ENCODE measurements at places on chromosomes 7 and 10.

DNA sequence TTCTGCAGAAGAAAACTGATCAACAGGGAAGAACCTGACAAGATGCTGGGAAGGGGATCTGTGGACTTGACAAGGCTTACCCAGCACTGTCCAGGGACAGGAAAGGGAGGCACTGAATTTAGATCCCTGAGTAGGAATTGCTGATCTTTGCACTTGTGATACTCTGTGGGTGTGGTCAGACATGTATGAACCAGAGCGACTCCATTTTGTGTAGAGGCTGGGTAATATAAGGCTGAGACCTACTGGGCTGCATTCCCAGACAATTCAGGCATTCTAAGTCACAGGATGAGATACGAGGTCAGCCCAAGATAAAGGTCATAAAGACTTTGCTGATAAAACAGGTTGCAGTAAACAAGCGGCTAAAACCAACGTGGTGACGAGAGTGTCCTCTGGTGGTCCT lies 60.7 kb downstream of the CCDC3 start:
- DNase-seq: no peak

GRCh38 chr7:2577914-2578680 lies 19.3 kb downstream of the IQCE start:
- DNase-seq: no peak

DNA sequence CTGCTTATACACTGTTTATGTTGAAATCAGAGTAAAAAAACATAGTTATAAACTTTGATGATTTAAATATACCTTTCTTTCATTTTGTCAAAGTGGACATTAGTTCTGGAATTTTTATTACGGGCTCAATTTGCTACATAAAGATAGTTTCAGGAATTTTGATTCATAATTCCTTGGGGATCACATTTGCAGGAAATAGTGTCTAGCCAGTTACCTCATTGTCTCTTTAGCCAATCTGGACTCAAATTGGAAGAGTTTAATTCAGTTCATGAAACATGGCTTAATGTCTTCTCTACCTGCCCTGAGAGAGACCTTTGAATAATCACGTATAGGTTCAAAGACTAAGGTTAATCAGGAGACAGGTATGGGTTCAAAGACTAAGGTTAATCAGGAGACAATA lies 262.6 kb downstream of the HGF start:
- no peak for DNase-seq

DNA sequence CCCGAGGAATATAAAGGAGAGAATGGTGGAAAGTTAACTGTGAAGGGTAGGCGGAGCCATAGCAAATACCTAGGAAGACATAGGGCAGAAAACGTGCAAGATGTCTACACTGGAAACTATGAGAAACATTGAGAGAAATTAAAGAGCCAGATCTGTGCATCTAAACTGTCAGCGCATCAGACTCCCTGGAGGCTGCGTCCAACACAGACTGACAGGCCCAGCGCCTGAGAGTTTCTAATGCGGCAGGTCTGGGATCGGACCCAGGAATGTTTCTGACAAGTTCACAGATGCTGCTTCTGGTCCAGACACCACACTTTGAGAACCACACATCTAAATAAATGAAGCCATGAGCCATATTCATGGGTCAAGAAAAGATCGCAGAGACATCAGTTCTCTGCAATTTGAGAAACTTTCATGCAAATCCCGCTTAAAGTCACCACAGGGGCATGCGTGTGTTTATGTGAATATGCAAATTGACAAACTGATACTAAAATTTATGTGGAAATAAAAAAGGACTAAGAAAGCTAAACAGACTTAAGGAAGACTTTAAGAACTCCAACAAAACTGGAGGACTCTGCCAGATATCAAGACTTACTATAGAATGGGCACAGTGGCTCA lies 38.8 kb downstream of the PROSER2 start:
- no peak for DNase-seq

DNA sequence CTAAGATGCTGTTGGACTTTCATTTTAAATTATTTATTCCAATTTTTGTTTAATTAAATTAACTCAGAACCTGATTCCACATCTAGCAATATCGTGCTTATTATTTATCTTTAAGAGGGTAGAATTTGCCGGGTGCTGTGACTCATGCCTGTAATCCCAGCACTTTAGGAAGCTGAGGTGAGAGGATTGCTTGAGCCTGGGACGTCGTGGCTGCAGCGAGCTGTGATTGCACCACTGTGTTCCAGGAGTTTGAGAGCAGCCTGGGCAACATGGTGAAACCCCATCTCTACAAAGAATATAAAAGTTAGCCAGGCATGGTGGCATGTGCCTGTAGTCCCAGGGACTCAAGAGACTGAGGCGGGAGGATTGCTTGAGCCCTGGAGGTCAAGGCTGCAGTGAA lies 47.8 kb downstream of the ZFAND4 start:
- DNase-seq: no peak

DNA sequence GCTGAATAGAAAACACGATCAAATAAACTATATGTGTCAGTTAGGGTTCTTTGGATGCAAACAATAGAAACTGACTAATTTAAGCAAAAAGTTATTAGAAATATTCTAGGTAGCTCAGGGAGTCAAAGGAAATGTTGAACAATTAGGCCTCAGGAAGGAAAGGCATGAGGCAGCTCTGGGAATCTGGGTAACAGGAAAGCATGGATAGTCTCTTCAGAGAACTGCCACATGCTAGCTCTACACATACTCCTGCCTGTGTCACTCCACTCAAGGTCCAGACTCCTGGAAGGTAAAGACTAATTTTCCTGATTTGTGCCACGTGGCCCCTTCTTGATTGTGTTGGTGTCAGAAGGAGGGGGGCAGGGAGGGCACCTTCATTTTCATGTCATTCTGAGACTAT lies 23.8 kb upstream of the PTTG1IP2 start:
- no peak for DNase-seq

- DNase-seq: no peak
These were observed 229.8 kb upstream of the PODXL start for GRCh38 chr7:131786204-131786603.

DNA sequence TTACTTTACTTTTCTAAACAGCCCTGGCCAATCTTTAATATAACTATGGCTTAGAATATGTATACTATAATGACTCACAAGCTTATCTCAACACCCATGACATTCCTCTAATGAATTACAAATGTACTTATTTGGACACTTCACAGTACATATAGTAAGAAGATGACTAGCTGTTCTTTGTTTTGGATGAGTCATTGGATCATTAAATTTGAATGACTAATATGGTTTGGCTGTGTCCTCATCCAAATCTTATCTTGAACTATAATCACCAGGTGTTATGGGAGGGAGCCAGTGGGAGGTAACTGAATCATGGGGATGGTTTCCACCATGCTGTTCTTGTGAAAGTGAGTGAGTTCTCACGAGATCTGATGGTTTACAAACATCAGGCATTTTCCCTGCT lies 807.5 kb upstream of the SORCS1 start:
- DNase-seq: no peak

DNA sequence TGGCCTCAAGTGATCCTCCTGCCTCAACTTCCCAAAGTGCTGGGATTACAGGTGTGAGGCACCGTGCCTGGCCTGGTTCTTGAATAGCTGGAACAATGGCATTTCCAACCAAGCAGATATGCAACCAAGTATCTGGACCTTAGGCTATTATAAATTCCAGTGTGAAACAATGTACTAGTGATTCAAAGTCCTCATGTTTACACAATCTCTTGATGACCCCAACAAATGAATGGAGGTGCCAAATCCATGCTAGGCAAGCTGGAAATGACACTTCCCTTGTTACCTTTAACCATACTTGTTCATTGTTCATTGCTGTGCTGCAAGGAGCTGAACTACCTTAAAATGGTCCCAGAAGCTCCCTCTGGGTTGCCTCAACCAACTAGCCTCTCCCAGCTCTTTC lies 282.2 kb upstream of the KLF14 start:
- no peak for DNase-seq

- DNase-seq: no peak
These were observed 46.3 kb upstream of the FGFR2 start for GRCh38 chr10:121644501-121644900.

GRCh38 chr7:158275711-158276413 lies 311.8 kb downstream of the PTPRN2 start:
- no peak for DNase-seq

GRCh38 chr7:42046483-42046882 lies 190.5 kb downstream of the GLI3 start:
- no peak for DNase-seq

DNA sequence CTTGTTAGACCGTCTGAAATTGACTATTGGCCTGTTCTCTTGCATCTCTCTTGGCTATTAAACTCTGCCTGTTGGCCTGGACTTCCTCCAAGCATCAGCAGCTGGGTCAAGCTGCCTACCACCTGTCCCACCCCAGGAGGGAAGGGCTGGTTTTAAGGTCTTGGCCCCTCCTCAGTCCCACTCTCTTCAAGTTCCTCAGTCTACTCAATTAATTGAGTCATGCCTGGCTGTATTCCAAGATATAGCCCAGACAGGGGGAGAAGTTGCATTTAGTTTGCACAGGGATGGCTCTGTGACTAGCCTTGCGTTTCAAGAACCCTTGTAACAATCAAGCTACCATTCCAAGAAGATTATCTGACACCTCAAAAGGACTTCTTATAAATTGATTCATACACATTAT lies 113.8 kb upstream of the GLI3 start:
- no peak for DNase-seq

GRCh38 chr7:30844483-30844874 lies 67.2 kb upstream of the AQP1 start:
- no peak for DNase-seq

DNA sequence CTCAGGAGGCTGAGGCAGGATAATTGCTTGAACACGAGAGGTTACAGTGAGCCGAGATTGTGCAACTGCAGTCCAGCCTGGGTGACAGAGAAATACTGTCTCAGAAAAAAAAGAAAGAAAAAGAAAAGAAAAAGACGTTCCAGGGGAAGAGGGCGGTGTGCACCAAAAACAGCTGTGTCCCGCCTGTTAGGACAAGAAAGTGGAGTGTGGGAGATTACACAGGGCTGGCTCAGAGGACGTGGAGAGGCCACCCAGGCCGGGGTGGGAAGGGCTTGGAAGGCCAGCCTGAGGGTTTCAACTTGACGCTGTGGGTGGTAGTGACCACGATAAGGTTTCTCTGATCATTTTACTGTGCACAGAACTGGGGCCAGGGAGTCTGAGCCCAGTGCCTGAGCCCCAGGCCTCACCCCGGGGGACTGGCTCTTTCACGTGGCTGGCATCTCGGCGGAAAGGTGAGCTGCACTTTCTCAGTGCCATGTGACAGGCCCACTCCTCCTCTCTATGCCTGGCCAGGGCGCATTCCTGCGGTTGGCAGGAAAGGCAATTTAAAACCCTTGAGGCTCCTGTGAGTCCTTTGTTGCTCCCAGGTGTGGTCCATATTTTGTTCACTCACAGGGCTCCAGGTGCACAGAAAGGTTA lies 13.9 kb downstream of the RHBDD2 start:
- DNase-seq: peak; percentile 59

GRCh38 chr10:106592396-106592795 lies 572.1 kb downstream of the SORCS1 start:
- no peak for DNase-seq

DNA sequence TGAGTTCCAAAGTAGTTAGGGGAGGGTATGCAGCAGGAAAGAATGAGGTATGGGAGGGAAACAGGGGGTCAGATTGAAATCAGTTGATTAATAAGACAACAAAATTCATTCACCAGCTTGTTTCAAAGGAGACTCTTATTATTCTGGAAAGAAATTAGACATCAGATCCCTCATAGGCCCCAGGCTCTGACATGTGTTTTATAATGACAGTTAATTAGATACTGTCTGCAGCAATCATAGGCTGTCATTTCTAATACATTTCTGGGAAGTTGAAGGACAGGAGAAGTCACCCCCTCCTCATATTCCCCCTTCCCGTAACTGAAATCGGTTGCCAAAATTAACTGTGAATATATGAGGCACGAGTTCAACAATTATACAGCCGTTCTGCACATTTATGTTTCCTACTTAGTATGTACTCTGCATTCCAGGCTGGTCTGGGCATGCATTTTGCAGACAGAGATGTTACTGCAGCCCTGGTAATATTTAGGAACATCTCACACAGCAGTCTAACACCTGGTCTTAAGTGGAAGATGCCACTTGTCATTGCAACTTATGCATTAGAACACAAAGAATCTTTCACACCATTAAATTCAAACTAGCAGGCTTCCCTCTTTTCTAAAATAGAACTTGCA lies 355.2 kb upstream of the LRGUK start:
- no peak for DNase-seq

Data from iPS-NIHi11 (cell line).